ENCODE measurements at places on chromosomes 6 and 20. TPM values are rescaled to one million over a fixed set of nuclear protein-coding genes. Genes with fewer than 3 reads are reported as not detected.

DNA sequence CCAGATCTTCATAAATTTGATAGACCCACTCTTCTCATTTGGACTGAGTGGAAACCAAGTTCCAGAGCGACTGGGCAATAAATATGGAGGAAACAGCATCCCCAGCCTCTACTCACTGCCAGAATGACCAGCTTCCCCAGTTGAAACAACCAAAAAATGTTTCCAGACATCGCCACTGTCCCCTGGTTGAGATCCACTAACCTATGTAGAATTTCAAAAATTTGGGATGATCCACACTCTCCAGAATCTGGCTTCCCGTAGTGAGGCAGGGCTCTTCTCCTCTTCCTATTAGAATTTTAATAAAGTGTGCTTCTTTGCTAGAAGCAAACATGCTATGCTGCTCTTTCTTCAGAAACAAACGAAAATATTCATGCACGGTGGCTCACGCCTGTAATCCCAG lies 287.0 kb upstream of the SUPT3H start:
- no peak for DNase-seq
- peaks cover 37% of the 10 kb centered on the region for H3K4me1 ChIP-seq
- H3K27me3 ChIP-seq: peaks cover 20% of the 10 kb centered on the region
- no peaks in the 10 kb centered on the region for H3K36me3 ChIP-seq
- H3K4me3 ChIP-seq: no peak overlapping the region

GRCh38 chr6:36863670-36864540 lies 10.7 kb downstream of the PPIL1 start:
- H3K27me3 ChIP-seq: no peaks in the 10 kb centered on the region
- no peak overlapping the region for H3K4me3 ChIP-seq
- peaks cover 56% of the 10 kb centered on the region for H3K4me1 ChIP-seq
- DNase-seq: no peak
- peaks cover 53% of the 10 kb centered on the region for H3K36me3 ChIP-seq

- no peak overlapping the region for H3K27ac ChIP-seq
- no peak for DNase-seq
- H3K4me3 ChIP-seq: no peak overlapping the region
Observed at GRCh38 chr6:148069256-148069655, 273.4 kb upstream of the SASH1 start.

DNA sequence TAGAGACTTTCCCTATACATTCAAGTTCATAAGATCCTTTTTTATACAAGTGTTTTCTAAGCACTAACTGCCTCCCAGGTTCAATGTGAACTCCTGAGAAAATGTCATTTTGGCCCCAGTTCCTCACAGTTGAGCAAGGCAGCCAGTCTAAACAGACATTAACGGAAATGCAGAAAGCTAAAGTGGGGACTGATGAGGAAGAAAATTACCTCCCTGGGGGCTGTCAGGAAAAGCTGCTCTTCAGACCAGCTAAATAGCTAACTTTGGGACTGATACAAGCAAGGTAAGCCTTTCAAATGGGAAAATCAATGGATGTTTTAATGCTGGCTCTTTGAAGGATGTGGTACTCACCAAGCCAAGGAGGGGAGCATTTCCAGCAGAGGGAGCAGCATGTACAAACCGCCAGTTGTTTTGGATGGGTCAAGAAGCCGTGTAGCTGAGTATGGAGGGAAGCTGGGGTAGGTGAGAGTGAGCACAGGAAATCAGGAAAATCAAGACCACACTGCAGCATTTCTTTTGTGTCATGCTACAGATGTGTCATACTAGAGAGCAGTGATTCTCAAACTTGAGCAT lies 180.8 kb upstream of the CHD6 start:
- no peaks in the 10 kb centered on the region for H3K36me3 ChIP-seq
- peaks cover 2% of the 10 kb centered on the region for H3K27me3 ChIP-seq
- H3K4me3 ChIP-seq: no peak overlapping the region

DNA sequence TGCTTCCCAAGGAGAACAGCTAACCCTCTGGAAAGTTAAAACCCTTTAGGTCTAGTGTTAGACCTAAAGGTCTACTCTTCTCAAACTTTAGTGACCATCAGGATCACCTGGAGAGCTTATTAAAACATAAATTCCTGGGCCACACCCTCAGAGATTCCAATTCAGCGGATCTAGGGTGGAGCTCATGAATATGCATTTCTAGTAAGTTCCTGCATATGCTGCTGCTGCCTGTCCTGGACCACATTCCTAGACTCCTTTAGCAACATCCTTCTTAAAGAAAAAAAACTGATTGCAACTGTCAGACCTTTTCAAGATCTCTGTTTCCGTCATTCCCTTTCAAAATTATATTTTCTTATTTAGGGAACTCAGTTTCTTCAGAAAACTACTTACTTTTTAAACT lies 31.2 kb downstream of the SNAP25 start:
- DNase-seq: no peak
- no peaks in the 10 kb centered on the region for H3K27me3 ChIP-seq
- H3K36me3 ChIP-seq: no peaks in the 10 kb centered on the region
- no peak overlapping the region for H3K27ac ChIP-seq
- no peak overlapping the region for H3K4me3 ChIP-seq

GRCh38 chr6:5179917-5180316 lies 80.8 kb downstream of the LYRM4 start:
- H3K4me3 ChIP-seq: no peak overlapping the region
- H3K27ac ChIP-seq: no peak overlapping the region
- H3K36me3 ChIP-seq: no peaks in the 10 kb centered on the region
- peaks cover 23% of the 10 kb centered on the region for H3K4me1 ChIP-seq

- H3K27me3 ChIP-seq: peaks cover 50% of the 10 kb centered on the region
- H3K36me3 ChIP-seq: peaks cover 3% of the 10 kb centered on the region
Observed at GRCh38 chr6:28615955-28616747, 90.5 kb downstream of the GPX5 start.

DNA sequence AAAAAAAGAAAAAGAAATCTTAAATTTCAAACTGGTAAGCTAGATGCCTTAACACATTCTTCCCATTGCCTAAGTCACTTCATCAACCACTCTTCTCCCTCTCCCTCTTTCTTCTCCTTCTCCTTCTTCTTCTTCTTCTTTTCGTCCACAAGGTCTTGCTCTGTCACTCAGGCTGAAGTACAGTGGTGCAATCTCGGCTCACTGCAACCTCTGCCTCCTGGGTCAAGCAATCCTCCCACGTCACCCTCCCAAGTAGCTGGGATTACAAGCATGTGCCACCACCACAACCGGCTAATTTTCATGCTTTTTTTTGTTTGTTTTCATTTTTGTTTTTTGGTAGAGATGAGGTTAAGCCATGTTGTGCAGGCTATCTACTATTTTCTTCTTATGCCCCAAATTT lies 60.2 kb downstream of the GPR63 start:
- no peak overlapping the region for H3K4me3 ChIP-seq
- H3K4me1 ChIP-seq: no peaks in the 10 kb centered on the region
- H3K27ac ChIP-seq: no peak overlapping the region
- no peak for DNase-seq
- H3K36me3 ChIP-seq: no peaks in the 10 kb centered on the region

DNA sequence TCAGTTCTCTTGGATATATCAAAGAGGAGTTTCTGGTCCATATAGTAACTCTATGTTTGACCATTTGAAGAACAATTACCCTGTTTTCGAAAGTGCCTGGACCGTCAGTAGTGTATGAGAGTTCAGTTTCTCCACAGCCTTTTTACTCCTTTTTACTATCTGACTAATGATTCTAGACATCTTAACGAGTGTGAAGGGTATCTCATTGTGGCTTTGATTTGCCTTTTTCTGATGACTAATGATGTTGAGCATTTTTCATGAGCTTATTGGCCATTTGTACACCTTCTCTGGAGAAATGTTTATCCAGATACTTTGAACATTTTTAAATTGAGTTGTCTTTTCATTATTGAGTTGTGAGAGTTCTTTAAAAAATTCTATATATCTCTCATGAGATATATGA lies 114.9 kb upstream of the ATXN1 start:
- no peak overlapping the region for H3K27ac ChIP-seq
- DNase-seq: no peak
- H3K36me3 ChIP-seq: peaks cover 2% of the 10 kb centered on the region
- H3K4me3 ChIP-seq: no peak overlapping the region

DNA sequence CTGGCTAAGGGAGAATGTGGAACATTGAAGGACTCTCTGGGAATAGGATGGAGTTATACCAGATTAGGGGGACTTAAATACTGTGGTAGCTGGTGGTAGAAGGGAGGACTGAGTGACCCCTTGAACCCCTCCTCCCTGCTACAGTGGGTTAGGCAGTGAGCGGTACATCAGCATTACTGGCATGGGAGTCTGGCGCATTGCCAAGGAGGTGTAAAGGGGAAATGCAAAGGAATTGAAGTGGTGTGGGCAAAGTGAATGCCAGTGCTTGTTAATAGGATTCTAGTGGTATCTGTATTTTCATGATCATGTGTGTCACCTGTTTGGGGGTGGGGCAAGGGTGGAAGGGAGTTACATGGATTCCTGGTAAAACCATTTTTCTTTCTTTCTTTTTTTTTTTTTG lies 60.1 kb downstream of the GFRA4 start:
- H3K27me3 ChIP-seq: no peaks in the 10 kb centered on the region
- H3K27ac ChIP-seq: no peak overlapping the region
- no peak for DNase-seq
- H3K4me3 ChIP-seq: no peak overlapping the region
- H3K4me1 ChIP-seq: peaks cover 5% of the 10 kb centered on the region

- DNase-seq: peak; percentile 95
- H3K4me3 ChIP-seq: peak overlapping the region; percentile 63
- H3K4me1 ChIP-seq: peaks cover 65% of the 10 kb centered on the region
Observed at GRCh38 chr6:2853769-2854395, 12.2 kb upstream of the SERPINB1 start.

DNA sequence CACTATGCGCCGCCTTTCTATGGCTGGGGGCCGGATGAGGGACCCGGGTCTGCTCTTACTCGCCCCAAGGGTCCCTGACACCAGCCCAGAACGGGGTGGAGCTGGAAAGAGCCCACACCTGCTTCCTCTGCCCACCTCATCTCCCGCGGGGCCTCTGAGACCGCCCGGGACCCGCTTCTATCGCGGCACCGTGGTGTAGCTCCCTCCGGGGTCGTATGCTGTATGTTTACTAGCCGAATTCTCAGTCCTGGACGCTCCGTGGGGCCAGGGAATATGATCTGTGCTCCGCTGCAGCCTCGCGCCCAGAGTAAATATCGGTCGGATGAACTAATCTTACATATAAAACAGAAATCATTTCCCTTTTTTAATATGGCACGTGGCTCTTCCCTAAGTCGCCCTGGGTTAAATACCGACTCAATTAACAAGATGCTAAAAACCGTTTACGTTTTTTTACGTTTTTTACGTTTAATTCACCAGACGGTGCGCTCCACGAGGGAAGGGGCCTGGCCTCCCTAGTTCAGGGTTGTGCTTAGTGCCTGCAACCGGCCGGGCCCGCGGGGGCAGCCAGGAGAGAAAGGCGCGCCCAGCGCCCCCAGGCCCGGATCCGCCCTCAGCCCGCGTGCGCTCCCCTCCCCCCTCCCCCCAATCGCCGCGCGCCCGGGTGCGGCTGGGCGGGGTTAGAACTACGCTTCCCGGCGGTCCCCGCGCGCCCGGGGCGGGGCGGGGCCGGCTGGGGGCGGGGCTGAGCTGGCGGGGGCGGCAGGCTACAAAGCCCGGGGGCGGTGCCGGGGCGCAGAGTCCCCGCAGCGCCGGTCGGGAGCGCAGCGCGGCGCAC lies at the start of gene RBM38:
RBM38 (plus strand) TSS at position 793 of the 835 bp plus-strand sequence. CDS start 186 bp downstream, outside the sequence.
- peaks cover 36% of the 10 kb centered on the region for H3K36me3 ChIP-seq
- H3K27me3 ChIP-seq: no peaks in the 10 kb centered on the region
- H3K4me3 ChIP-seq: peak within 1 kb of the TSS; percentile 95

DNA sequence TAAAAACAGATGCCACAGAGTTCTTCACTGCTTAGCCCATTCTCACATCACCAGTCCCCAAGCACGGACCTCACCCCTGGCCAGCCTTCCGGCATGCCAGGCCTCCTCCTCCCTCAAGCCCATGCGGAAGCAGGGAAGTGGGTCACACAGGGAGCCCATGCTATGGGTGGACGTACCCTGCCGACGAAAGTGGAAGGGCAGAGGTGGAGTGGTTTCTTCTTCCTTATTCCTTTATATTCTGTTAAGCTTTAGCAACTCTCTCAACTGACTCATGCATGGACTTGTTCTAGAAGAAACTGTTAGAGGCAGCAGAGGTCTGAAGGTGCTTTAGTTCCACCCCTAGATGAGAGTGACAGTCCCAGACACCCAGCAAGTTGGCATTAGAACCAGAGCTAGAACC lies 118.6 kb downstream of the LY86 start:
- H3K4me3 ChIP-seq: no peak overlapping the region
- H3K36me3 ChIP-seq: no peaks in the 10 kb centered on the region
- peaks cover 14% of the 10 kb centered on the region for H3K27me3 ChIP-seq
- H3K4me1 ChIP-seq: peaks cover 8% of the 10 kb centered on the region
- no peak for DNase-seq
- H3K27ac ChIP-seq: no peak overlapping the region

- no peak for DNase-seq
- H3K4me3 ChIP-seq: no peak overlapping the region
- peaks cover 33% of the 10 kb centered on the region for H3K36me3 ChIP-seq
- no peak overlapping the region for H3K27ac ChIP-seq
- no peaks in the 10 kb centered on the region for H3K27me3 ChIP-seq
- peaks cover 77% of the 10 kb centered on the region for H3K4me1 ChIP-seq
Observed at GRCh38 chr20:540391-541201, 3.0 kb downstream of the CSNK2A1 start.

- H3K27ac ChIP-seq: no peak overlapping the region
- no peaks in the 10 kb centered on the region for H3K4me1 ChIP-seq
- no peak overlapping the region for H3K4me3 ChIP-seq
- DNase-seq: no peak
- no peaks in the 10 kb centered on the region for H3K36me3 ChIP-seq
Observed at GRCh38 chr20:59817846-59818615, 115.4 kb downstream of the SYCP2 start.

DNA sequence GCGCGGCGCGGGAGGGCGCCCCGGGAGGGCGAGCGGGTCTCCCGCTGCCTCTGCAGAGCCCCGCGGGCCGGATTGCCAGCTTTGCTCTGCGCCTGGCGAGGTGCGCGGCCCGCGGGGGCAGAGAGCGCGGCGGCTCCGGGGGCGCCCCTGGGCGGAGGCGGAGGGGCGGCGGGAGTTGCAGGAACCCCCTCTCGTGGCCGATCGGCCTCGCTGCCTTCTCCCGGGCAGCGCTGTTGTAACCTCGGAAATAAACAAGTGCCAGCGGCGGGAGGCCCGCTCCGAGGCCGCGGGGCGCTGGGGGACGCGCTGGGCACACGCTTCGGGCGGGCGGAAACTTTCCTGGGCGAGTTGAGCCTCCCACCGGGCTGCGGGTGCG lies 1.2 kb downstream of the CDH4 start:
- no peaks in the 10 kb centered on the region for H3K4me1 ChIP-seq
- no peaks in the 10 kb centered on the region for H3K36me3 ChIP-seq
- no peak overlapping the region for H3K27ac ChIP-seq
- H3K27me3 ChIP-seq: peaks cover 52% of the 10 kb centered on the region

Gene HAO1
- not detected for total RNA-seq

Gene BCAS1
- 0.17 TPM for total RNA-seq

Gene CNR1
- total RNA-seq: not detected

Gene CRISP3
- not detected for total RNA-seq

Gene TP53RK
- total RNA-seq: 12.1 TPM

Gene PACRG
- total RNA-seq: not detected
